ENCODE measurements at places on chromosomes 1 and 21.

GRCh38 chr1:160428655-160429054, 28.3 kb downstream of the VANGL2 start:
- peak; percentile 44 for DNase-seq

GRCh38 chr1:167996266-167996665, 59.4 kb upstream of the MPC2 start:
- no peak for DNase-seq

GRCh38 chr1:19610282-19610981, 33.7 kb upstream of the NBL1 start:
- DNase-seq: no peak

- no peak for DNase-seq
These were observed 332.9 kb downstream of the SRGAP2C start for GRCh38 chr1:121517586-121518230.

DNA sequence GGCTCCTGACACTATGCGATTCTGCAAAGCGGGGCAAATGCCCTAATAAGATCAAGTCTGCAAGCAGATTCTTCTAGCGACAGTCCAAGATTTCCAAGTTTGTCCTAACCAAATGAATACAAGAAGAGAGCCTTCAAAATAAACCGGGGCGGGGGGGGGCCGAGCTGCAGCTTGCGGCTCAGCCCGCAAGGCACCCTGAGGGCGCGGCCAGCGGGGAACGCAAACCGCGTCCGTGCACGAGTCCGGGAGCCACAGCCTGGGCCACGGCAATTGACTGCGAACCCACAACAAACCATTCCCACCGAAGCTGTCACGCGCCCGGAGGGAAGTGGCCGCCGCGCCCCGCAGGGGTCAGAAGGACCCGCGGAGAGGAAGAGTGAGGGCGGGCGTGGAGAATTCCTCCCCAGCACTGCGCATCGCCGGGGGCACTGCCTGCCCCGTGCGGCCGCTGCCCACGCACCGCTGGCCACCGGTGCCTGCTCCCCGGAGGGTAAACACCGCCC, 687 bp downstream of the TGFBR3 start:
- DNase-seq: no peak

GRCh38 chr1:111515291-111516004, 12.0 kb upstream of the ADORA3 start:
- DNase-seq: no peak

DNA sequence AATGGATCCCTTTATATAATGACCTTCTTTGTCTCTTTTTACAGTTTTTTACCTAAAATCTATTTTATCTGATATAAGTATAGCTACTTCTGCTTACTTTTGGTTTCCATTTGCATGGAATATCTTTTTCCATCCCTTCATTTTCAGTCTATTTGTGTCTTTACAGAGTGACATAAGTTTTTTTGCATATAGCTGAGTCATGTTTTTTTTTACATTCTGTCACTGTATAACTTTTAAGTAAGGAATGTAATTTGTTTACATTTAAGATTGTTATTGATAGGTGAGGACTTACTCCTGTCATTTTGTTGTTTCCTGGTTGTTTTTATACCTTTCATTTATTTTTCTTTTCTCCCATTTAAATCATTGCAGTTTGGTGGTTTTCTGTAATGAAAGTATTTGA, 402.7 kb upstream of the ADGRL2 start:
- peak; percentile 9 for DNase-seq

DNA sequence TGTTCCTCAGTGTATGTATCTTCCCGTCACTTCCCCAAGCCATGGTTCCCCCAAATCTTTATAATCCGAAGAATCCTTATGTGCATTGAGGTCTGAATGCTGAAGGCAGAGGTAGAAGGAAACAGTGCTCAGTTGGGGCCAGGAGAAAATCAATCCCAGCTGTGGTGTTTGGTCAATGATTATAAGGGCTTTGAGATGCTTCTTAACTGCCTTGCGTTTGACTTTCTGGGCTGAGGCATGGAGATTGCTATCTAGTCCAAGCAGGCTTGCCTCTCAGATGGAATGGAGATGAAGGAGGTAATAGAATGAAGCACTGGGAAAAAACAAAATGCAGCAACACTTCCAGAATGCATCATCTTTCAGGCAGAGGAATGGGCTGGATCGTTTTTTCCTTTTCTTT, 3.6 kb upstream of the MAP1LC3C start:
- DNase-seq: no peak

- no peak for DNase-seq
These were observed 43.1 kb downstream of the CD55 start for GRCh38 chr1:207364614-207365013.

DNA sequence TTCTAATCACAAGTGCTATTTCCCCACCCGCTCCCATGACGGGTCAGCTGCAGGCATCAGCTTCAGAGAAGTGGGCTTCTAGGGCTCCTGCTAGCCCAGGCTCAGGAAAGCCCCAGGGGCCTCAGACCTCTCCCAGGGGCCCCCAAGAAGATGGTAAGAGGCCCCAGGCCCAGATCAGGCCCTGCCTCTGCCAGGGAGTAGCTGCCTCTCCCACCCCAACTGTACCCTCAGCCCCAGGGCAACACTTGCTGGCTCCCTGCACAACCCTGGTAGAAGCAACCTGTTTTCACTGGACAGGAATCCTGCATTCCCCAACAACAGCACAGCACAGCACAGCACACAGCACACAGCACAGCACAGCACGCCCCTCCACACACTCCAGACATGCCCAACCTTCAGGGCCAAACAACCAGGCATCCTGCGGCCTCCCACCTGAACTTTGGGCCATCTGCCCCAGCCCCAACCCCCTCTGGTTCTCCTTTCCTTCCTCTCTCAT, 6.5 kb downstream of the BLACAT1 start:
- no peak for DNase-seq

DNA sequence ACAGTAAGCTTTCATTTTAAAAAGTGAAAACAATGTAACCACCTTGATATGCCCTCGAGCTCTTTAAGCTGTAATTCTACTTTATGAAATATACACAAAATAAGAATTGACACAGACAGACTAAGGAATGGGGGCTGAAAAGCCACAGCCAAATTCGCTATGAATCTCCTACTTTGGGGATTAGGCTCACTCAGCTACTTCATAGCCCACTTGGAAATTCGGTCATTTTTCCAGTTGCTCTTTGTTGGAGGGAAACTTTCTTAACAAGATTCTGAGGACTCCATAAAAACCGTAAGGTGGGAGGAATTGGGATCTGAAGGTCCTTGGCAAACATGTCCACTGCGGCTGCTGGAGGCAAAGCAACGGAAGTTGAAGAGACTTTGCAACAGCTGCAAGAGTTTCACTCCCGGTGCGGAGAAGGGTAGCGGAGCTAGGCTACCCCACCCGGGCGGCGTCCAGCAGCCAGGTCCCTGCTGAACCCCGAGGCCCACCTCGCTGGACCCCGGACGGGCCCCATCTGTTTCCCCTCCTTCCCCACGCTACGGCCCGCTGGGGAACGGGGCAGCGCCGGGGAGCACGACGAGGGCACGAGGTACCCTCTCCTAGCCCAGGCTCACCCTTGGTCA, 634 bp downstream of the MYCBP start:
- DNase-seq: no peak

GRCh38 chr1:36119456-36119855, 5.6 kb downstream of the COL8A2 start:
- DNase-seq: no peak

DNA sequence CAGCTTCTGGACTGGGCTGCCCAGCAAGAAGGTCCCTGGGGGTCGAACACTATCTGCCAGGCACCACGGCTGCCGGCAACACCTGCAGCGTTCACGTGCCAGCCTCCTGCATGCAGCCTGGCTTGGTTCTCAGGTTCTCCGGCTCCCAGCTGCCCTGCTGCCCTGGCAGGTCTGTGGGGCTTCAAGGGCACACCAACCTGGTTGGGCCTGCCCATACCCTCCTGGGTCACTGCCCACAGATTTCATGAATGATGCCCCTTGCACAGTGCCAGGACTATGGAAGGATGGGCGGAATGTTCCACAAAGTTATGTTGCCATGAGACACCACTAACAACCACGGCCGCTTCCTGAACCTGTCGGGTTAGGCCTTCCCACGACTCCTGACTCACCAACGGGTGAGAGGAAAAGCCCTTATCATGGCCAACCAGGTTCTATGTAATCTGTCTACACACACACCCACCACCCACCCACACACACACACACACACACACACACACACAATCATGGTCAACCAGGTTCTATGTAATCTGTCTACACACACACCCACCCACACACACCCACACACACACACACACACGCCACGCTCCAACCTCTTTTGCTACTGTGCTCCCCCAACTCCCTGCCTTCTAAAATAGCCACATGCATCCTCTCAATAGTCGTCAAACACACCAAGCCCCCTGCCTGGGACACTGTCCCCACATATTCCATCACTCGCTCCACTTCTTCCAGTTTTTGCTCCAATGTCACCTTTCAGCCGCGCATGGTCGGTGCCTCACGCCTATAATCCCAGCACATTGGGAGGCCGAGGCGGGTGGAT, 32.2 kb downstream of the HSPG2 start:
- peak; percentile 62 for DNase-seq

- no peak for DNase-seq
These were observed 21.0 kb upstream of the ERRFI1 start for GRCh38 chr1:8047112-8047511.

- DNase-seq: no peak
These were observed 258.9 kb upstream of the SGIP1 start for GRCh38 chr1:66275083-66275482.

DNA sequence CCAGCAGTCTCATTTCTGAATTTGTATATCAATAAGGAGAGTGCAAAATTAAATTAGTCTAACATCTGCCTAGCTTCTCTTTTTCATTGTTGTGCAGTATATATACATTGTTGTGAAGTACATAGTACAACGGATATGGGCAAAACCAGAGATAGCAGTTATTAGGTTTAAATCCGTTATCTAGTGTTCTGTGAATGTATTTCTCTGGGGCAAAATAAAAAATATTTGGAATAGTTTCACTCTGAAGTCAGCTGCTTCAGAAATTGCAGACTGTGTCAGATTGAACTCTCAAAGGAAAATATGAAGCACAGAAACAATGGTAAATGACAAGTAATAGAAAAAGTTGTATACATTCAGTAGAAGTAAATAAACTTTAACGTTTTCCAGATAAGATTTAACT, 836.5 kb upstream of the CXADR start:
- DNase-seq: no peak

GRCh38 chr1:182569939-182570610, 19.0 kb downstream of the RNASEL start:
- no peak for DNase-seq

DNA sequence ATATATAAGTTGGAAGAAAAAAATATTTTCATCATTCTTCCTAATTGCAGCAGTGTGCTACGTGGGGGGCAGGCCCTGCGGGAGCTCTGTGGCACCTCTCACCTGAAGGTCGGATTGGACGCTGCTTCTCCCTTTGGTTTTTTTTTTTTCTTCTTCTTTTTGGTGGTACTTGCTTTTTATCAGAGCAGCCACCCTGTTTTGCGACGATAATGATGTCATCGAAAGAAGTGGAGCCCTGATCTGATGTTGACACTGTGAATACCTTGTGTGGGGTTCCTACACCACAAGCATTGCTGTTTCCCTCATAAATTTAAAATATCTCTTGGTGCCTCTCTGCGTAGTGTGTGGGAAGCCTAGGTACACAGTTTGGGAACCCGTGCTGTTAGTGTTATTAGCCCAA, 5.5 kb downstream of the TRAPPC10 start:
- no peak for DNase-seq

- no peak for DNase-seq
These were observed 25.3 kb downstream of the RNF223 start for GRCh38 chr1:1048765-1049164.

GRCh38 chr1:90731382-90732050, 14.4 kb upstream of the BARHL2 start:
- DNase-seq: no peak

- peak; percentile 38 for DNase-seq
These were observed 19.4 kb downstream of the PLEKHO1 start for GRCh38 chr1:150168960-150169601.

- no peak for DNase-seq
These were observed 1.5 kb downstream of the CA6 start for GRCh38 chr1:8947127-8947691.

DNA sequence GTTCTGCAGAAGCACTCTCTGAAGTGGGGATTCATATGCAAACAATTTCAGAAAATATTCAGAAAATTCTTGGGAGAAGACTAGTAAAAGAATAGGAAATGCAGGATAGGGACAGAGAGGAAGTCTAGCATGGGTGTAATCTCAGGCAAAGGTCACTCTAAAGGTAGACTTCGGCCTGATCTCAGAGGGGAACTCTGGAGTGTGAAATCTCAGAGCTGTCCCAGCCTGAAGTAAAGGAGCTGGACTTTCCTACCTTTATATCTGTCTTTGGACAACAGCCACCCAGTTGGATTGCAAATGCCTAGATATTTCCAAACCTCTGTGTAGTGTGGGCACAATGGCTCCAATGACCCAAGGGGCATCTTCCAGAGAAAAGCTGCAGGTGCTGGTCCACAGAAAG, 379.8 kb downstream of the GPATCH2 start:
- no peak for DNase-seq

GRCh38 chr1:14945132-14946010, 208.2 kb upstream of the TMEM51 start:
- DNase-seq: no peak

DNA sequence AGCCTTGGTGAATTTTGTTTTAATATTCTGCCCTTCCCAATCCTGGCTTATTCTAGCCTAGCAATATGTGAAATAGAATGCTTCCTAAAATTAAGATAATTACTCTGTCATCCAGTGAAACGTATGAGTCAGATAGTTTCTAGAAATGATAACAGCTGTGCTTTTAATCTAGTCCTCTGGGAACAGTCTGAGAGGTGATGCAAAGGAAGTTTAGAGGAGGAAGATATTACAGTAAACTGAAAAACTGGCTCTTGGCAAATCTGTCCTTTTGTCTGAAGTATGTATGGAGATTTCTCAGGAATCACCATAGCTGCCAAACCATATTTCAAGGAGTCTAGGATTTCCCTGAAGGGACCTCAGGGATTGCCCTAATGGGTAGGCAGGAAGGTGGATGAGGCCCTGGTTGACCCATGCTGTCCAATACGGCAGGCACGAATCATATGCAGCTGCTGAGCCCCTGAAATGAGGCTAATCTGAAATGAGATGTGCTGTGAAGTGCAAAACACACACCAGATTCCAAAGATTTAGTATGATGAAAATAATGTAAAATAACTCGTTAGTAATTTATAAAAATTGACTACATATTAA, 70.8 kb upstream of the LBR start:
- DNase-seq: no peak

- DNase-seq: no peak
These were observed 93.4 kb upstream of the TMEM51 start for GRCh38 chr1:15060104-15060503.

GRCh38 chr1:150498342-150498741, 9.6 kb upstream of the ECM1 start:
- no peak for DNase-seq

- DNase-seq: no peak
These were observed 41.0 kb upstream of the APOBEC4 start for GRCh38 chr1:183694066-183694465.

GRCh38 chr1:57019236-57019839, 53.5 kb upstream of the C8B start:
- no peak for DNase-seq

DNA sequence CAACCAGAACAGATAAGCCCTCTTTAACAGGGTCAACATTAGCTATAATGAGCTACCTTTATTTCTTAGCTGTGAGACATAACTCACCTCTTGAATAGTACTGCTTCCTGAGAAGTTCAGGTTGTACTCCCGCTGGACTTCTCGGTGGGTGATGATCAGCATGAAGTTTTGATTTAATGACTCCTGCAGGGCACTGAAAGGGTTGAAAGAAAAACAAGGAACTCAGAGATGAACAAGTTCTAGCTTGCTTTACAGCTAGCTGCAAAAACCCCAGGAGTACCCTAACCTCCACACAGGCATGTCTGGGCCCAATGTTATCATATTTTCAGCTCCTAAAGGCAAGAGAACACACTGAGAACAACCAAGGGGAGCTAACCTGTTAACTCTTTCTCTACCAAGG, 254.4 kb downstream of the FAF1 start:
- no peak for DNase-seq
